ENCODE measurements at places on chromosomes 16 and 17.
A peak's percentile ranks its signal among the peaks of the same experiment; 100 is the strongest.

- no peak for DNase-seq
Measured at GRCh38 chr17:42192189-42193126, 1.8 kb downstream of the GHDC start.

DNA sequence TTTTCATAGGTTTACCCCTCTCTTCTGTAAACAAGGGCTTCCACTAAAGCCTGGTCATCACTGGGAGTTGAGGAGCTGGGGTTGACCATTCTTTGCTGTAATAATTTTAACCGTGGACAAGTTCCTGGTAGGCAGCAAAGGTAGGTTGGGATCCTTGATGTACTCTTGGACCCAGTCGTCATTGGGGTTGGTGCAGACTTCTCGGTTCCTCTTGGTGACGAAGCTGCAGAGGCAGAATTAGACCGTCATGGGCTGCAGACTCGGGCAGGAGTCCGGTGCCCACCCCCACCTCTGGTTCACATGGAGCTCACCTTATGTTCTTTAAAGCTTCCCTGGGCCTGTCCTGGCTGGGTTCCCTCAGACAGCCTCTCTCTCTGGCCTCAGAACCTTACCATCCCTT is 3.8 kb downstream of the CCL16 start:
- DNase-seq, result no peak

GRCh38 chr17:34532281-34533065 is 46.9 kb upstream of the TMEM132E start:
- DNase-seq, result no peak

- no peak for DNase-seq
Measured at GRCh38 chr17:77327566-77328464, 187.0 kb downstream of the SEC14L1 start.

DNA sequence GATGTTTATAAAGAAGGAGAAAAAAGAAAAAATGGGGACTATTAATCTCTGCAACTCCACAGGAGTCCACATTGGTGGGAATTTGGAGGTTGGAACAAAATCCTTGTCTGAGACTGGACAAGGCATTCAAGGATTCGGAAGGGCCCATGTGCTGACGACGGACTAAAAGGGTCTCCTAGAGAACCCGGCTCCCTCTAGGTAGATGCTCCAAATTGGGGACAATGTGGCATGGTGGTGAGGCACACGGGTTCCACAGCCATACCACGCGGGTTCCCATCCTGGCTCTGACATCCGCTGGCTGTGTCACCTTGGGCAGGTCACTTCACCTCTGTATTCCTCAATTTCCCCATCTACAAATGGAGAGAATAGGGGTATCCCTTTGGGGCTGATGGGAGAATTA is 227.4 kb downstream of the C16orf78 start:
- no peak for DNase-seq

DNA sequence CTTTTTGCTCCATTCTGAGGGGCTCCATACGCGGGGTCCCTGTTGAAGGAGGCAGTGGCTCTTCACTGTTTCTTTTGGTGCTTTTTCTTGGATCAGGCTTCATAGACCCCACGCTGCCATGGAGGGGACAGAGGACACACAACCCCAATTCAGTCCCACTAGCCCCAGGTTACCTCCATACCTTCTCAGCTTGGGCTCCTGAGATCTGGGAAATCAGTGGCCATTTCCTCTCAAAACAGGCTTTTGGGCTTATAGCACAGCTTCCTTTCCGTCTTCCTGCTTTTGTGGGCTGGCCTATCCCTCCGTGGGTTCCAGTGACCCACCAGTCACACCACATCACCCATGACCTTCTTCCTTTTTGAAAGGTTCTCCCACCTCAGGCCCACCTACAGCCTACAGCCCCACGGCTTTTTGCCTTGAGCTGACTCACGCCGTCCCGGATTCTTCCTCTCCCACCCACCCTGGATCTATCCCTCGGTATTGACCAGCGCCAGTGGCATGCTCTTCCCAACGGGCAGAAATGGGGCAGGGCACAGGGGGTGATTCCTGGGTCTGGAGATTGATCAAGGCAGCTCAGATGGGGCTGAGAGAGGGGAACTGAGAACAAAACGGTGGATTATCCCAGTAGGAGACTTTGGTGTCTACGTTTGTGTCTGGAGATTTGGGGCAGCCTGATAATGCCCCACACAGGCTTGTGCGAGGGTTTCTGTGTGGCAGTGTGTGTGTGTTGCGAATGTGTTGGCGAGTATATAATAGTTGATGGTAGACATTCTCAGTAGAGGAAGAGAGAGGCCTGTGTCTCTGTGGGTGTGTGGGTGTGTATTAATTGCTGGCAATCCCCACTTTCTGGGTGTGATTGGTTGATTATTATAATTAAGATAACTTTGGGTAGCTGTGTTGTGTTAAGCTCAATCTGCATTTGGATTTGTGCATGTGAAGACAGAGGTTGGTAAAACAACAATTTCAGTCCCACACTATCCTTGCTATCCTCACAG is 3.8 kb downstream of the TBX21 start:
- DNase-seq, result no peak

DNA sequence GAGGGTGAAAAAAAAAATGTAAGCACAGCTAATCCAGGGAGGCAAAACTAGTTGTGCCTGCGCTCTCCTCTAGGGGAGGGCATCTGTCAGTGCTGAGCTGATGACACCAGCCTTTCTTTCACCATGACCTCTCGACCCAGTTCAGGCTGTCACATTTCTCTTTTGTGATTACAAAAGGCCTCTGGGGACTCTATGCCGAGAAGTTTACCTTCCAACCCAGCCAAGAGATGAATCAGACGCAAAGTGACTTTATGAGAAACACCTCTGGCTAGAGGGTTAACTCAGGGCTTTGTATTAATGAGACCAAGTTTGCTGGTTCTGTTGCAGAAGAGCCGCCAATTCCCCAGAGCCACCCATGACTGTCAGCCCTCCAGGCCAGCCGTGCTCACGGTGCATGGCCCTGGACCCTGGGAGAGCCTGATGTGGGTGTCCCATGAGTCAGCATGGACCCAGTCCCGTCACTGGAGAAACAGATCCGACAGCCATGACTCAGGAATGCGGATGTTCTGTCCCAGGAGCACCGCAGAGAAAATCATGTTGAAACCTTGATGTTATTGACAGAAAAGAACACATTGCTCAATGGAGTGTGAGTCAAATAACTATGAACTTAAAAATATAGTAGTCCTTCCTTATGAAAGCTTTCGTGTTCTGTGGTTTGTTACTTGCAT is 437.2 kb downstream of the HS3ST3B1 start:
- DNase-seq, result peak; percentile 92

GRCh38 chr17:32795339-32795979 is 81.5 kb downstream of the MYO1D start:
- DNase-seq, result no peak

GRCh38 chr17:66849851-66850580 is 15.1 kb downstream of the CACNG5 start:
- DNase-seq, result no peak

DNA sequence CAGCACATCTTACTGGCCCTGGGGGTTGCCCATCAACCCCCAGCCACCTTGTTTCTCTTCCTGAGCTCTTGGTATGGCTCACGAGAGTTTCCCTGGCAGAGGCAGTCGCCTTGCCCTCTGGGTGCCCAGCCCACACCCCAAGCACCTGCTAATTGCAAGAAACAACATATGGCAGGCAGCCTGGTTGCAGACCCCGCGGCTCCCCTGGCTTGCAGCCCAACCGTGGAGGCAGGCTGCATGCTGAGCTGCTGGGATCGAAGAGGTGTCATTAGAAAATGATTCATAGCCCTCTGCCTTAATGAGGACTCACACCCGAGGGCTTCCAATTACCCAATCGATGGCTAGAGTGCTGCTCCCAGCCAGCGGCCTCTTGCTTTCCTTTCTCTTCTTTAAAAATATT is 115.7 kb downstream of the TMEM114 start:
- DNase-seq, result no peak

- DNase-seq, result no peak
Measured at GRCh38 chr16:77444147-77444460, 9.3 kb upstream of the ADAMTS18 start.

- peak; percentile 87 for DNase-seq
Measured at GRCh38 chr17:57097832-57098421, 12.9 kb downstream of the AKAP1 start.

DNA sequence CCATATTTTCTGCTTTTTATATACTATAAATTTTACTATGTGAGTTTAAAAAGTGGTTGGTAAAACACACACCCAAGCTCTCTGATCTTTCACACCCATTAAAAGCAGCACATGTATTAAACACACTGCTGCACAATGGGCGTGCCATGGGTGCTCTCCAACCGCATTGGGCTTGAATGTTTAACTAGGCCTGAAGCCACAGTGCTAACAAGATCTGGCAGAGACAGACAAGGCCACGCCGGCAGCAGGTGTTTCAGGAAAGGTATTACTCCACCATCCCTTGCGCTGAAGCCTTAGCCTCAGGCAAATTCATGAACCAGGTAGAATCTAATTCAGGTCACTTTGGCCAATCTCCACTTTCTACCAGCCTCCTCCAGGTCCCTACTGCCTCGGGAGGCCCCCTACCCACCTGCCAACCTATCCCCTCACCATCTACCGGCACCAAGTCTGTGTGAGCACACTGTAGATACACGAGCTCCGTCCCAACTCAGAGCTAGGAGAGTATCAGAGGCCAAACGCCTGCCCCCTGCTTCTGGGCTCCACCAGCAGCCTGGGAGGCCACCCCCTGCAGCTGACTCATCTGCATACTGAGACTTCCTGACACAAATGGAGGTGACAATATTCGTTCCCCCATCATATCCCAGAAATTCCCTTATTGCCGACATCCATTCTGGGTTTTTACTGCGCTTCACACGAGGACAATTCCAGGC is 95.0 kb downstream of the ADCY9 start:
- DNase-seq, result no peak

DNA sequence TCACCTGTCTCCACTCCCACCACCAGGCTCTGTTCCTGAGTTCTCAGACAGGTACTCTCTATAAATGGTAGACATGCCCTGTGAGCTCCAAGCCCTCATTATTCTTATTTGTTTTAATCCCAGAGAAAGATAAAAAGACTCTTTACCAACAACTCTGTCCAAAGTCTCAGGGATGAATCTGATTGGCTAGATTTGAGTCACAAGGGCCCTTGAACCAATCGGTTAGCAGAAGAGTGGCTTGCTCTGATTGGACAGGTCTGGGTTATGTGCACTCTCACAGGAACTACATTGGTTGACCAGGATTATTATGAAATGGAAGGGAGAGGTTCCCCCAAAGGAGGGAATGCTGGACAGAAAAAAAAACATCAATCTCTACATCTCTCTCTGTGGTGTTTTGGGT is 7.5 kb downstream of the COTL1 start:
- DNase-seq, result no peak

DNA sequence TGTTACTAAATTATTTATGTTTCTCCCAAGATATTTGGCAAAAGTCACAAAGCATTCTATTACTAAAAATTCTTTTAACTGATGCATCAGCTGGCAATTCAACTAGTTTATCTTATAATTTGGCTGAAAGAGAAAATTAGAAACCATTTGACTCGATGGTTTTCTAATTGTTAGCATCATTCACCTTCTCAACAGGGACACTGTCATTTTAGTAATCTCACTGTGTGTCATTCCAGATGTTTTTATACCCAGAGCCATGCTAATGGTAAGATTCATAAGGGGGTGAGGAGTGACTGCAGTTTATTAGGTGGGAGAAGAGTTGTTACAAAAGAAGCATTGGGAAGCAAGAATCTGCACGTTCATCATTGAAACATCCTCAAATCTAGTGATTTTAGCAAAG is 124.9 kb downstream of the ABCA8 start:
- no peak for DNase-seq

GRCh38 chr17:49341356-49341755 is 20.7 kb downstream of the ZNF652 start:
- DNase-seq, result no peak

All from astrocyte of the spinal cord (primary cell).